Ureter (tissue), 1 donor: ENCODE measurements at places on chromosomes 7 and 10. TPM values are rescaled to one million over a fixed set of nuclear protein-coding genes. Genes with fewer than 3 reads are reported as not detected.

- DNase-seq: no peak
Observed at GRCh38 chr10:97016728-97017473, 168.9 kb downstream of the SLIT1 start.

DNA sequence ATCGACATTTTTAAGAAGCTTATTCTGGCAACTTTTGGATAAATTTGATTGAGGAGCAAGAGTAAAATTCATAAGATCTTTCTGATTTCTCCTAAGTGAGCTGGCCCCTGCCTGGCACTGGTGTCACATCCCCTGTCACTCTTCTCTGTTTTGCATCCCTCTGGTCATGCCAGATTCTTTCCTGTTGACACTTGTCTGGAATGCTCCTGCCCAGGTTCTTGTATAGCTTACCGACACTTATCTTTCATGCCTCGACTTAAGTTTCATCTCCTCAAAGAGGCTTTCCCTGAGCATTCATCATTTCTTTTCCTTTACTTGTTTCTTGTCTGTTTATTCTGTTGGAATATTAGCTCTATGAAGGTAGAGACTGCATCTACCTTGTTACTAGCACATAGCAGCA is 22.2 kb upstream of the AASS start:
- DNase-seq: no peak

Gene FAM20C
- 33.8 TPM for total RNA-seq

- DNase-seq: peak; percentile 81
Observed at GRCh38 chr7:36227223-36227622, 74.2 kb downstream of the EEPD1 start.

GRCh38 chr7:137316648-137317353 is 26.7 kb downstream of the PTN start:
- no peak for DNase-seq

- no peak for DNase-seq
Observed at GRCh38 chr10:32413513-32413912, 32.4 kb upstream of the CCDC7 start.

Gene SAMD9
- total RNA-seq: 8.1 TPM

DNA sequence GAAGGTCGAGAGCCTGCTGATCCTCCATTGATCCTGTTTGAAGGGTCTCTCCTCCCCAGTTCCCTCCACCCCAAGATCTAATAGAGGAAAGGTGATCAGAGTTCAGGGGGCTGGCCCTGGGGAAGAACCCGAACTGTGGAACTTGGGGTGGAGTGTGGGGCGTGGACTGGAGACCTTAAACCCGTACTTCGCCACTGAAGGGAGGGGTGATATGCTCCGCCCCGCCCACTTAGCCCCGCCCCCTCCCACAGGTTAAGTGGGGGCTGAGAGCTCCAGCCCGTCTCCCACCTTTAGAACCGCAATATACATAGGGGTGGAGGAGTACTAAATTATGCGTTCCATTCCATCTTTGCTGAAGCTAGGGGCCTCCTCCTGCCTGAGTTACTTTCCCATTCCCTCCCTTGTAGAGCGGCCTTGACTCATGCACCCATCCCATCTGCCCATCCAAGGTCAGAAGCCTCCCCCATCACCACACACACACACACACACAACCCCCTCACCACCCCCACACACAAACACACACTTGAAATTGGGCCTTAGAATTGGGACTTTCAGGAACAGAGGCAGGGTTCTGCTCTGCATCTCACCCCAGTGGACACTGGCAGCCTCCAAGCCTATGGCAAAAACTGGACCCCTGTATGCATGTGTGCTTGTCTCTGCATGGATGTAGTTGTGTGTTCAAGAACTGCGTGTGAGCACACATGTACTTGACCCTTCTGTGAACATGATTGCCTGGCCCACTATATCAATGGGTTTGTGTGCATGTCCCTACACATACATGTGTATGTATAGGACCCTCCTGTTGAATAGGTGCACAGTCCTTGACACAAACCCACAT is 991 bp downstream of the SEMA4G start:
- DNase-seq: no peak

DNA sequence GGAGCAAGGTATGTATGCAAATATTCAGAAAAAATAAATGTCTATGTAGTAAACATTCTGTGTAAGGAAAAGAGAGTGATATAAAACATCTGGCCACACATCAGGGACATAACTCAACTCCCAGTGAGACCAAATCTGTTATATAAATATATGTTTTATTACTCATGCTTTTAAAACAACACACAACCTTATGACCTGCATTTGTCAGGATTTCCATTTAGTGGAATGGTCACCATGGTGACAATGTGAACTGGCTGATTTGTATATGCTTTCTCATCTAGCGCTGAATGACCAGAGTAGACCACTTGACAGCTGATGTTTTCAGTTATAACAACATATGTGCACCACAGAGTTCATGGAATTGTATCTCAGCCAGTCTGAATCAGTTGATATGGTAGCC is 551.7 kb downstream of the HTR7 start:
- no peak for DNase-seq

DNA sequence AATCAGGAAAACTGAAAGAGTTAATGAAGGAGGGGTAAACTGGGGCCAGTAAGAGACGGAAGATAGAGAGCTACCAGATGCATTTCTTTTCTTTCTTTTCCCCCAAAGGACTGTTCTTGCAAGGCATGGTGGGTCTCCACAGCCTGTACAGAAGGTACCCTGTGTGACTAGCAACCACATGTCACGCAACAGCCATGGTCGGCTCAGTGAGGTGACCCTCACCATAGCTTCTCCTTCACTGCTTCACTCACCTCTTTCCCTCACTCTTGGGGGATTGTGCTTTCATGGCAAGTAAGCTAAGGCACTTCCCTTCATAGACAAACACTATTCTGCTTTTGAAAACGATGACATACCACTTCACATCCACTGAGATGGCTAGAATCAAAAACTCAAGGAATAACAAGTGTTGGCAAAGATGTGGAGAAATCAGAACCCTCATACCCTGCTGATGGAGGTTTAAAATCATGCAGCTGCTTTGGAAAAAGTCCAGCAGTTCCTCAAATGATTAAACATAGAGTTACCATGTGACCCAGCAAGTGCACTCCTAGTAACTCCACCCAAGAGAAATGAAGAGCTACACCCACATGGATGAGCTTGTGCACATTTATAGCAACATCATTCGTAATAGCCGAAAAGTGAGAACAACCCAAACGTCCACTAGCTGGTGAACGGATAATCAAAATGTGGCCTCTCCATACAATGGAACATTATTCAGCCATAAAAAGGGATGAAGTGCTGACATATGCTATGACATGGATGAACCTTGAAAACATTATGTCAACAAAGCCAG is 3.8 kb upstream of the INSIG1 start:
- DNase-seq: no peak

Gene CALML5
- total RNA-seq: not detected

Gene CHAT
- not detected for total RNA-seq

DNA sequence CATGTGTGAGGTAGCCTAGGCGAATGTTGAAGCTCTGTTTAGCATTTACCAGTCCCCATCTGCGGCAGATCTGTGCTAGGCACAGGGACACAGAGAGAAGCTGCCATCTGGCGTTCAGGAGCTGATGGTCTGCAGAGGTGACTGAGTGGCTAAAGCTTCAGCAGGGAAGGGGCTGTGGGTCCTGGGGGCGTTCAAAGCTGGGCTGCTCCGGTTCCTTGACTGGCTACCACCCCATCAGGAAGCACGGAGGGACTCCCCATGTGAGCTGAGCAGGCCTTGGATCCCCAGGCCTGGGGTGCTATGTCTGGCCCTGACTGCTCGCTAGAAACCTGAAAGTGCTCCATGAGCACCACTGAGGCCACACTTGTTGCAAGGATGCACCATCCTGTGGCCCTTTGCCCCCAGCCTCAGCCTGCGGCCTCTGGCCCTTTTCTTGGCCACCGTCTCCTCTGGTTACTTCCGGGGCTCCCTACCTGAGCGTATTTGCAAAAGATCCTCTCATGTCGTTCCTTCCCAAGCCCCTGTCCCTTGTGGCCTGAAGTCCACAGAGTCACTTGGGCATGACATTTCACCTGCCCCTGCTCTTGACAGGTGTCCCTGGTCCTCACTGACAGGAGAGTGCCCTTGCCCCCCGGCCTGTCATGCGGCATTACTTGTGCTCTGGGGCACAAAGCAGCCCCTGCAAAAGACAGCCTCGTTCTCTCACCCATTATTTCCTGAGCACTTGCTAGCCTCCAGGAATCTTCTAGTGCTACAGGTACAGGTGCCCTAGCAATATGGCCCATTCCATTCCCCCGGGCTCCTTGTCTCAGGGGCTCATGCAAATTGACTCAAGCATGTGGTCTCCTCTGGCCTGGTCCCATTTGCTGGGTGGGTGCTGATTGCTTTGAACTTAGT is 108.1 kb downstream of the GLRX3 start:
- peak; percentile 23 for DNase-seq

Gene PMS2
- total RNA-seq: 16.4 TPM

DNA sequence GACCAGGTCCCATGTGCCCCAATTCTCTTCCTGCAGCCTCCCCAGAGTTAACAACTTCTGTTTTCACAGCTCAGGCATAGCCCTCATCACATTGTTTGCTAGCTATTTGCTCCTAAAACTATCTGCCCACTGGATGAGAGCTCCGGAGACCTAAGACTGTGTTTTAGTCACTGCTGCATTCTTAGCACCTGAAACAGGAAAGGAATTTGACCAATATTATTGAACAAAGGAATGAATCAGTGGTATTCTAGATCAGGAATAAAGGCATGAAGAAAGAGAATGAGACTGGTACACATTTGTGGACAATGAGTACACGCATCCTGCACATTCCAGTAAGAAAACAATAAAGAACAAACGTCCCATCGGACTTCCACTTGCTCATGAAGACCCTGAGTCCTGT is 54.8 kb downstream of the PPP1R17 start:
- DNase-seq: no peak

- no peak for DNase-seq
Observed at GRCh38 chr10:34861293-34862021, 46.4 kb upstream of the PARD3 start.

DNA sequence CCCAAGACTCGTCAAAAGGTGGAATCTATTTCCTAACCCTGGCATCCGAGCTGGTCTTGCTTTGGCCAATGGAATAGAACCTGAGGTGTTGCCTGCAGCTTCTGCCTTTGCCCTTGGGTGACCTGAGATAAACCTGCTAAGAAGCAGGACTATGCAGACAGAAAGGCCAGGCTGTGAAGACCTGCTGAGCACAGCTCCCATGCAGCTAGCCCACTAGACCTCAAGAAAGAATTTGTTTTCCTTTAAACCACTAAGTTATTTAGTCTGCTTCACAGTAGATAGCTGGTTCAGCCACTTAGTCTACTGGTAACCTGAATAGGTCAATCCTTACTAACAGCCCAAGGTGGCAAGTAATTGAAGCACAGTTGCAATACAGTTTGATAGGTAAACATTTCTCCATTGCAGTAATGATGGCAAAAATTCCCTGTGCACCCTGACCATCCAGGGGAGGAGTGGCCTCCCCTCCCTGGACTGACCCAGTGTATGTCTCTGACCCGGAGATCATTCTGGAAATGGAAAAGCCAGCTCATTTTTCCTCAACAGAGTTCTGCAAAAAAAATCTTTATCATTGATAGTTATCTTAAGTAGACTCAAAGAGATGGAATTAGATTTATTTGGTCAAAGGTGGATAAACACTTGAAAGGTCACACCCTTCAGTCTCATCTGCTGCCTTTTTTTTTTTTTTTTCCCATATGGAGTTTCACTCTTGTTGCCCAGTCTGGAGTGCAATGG is 20.0 kb downstream of the TNS3 start:
- DNase-seq: no peak

- DNase-seq: no peak
Observed at GRCh38 chr7:91533996-91534395, 269.8 kb downstream of the FZD1 start.

DNA sequence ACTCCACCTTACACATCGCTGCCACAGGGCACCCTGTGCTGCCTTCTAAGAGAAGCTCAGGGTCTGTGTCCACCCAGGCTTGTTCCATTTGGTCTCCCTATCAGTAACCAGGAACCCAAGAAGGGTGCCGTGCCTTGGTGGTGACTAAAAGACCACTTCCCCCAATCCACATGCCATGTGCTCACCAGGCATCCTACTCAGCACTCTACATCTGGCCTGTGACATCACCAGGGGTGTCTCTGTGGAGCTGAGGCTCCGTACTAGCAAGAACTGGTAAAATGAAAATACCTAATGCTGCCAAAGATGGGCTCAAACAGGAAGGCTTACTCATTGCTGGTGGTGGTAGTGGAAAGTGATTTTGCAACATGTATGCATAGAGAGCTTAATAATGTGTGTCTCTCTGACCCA is 19.0 kb upstream of the C10orf71 start:
- DNase-seq: no peak

DNA sequence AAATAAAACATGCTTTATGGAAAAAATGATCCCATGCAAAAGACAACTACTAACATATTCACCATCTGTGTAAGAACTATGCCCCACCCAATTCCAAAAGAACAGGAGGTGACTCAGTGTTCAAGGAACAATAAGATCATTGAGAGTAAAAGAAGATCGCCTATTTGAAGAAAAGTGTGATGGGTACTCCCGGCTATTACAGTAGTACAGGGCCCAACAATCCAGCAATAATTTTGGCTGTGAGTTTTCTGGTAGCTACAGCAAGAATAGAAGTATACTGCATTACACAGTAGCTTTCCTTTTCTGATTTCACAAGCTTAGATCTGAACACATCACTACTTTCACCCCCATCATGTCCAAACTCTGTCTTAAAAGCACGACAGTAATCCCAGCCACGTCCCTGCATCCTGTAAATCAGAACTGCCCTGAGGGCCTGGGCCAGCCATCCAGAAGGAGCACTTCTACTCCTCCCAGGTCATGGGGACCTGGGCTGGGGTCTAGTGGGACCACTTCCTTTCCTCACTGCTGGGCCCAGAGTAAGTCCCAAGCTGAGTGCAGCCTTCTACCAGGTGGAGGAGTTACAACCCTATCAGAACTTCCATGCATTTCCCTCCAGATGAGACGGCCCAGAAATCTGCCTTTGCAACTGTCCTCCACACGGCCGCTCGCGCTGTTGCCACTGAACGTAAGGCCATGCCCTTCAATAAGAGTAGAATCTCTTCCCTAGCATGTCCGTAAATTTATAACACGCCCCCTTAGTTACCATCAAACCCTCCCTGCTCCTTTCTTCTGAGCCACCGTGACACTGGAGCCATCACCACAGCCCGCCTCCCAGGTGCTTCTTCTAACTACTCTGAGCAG is 7.9 kb downstream of the ESYT2 start:
- no peak for DNase-seq

- no peak for DNase-seq
Observed at GRCh38 chr7:151963895-151964870, 7.9 kb downstream of the GALNTL5 start.

GRCh38 chr7:123782071-123782798 is 33.4 kb upstream of the WASL start:
- DNase-seq: no peak

Gene BUD23
- total RNA-seq: 69.6 TPM

- DNase-seq: no peak
Observed at GRCh38 chr10:7478727-7479457, 68.1 kb upstream of the SFMBT2 start.

Gene PLAC9
- total RNA-seq: 44.2 TPM

DNA sequence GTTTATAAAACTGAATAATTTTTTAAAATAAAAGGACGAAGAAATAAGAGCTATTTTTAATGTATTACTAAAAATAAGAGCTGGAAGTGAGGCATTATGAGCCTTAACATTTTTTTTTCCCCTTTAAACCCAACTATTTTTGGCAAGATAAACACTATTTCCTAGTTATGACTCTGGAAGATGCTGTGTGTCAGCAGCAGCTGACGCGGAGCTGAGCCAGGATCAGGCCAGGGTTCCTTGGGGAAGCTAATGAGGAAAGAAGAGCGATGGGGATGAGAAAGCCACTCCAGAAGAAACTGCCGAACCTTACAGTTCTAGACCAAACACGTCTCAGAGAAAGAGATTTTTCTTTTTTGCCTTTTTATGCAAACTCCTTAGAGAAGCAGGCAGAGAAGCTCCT is 85.9 kb downstream of the USP6NL start:
- DNase-seq: no peak
